Stimulated activated naive CD4-positive, alpha-beta T cell treated with Interleukin-2 at 50 U/mL for 16 hours (primary cell): ENCODE measurements at places on chromosomes 6 and 20.

GRCh38 chr20:52405417-52405816 is 213.8 kb upstream of the ZFP64 start:
- DNase-seq = no peak

DNA sequence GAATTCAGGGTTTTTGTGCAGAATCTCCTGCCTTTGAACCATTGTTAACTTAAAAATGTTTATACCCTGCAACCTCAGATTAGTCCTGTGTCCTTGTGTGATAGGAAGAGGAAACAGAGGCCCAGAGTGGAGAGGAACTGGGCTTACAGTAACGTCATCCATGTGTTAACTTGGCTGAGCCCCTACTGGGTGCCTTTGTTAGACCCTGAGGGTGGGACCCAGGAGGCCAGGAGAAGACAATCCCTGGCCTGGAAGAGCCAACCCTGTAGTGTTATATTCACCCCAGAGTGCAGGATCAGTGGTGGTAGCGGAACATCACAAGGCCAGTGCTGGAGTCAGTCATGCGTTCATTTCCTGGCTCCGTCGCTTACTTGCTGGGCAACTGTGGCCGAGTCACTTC is 10.6 kb downstream of the MYLK2 start:
- no peak for DNase-seq

- no peak for DNase-seq
Measured at GRCh38 chr6:34897130-34897529, 8.1 kb downstream of the ANKS1A start.

DNA sequence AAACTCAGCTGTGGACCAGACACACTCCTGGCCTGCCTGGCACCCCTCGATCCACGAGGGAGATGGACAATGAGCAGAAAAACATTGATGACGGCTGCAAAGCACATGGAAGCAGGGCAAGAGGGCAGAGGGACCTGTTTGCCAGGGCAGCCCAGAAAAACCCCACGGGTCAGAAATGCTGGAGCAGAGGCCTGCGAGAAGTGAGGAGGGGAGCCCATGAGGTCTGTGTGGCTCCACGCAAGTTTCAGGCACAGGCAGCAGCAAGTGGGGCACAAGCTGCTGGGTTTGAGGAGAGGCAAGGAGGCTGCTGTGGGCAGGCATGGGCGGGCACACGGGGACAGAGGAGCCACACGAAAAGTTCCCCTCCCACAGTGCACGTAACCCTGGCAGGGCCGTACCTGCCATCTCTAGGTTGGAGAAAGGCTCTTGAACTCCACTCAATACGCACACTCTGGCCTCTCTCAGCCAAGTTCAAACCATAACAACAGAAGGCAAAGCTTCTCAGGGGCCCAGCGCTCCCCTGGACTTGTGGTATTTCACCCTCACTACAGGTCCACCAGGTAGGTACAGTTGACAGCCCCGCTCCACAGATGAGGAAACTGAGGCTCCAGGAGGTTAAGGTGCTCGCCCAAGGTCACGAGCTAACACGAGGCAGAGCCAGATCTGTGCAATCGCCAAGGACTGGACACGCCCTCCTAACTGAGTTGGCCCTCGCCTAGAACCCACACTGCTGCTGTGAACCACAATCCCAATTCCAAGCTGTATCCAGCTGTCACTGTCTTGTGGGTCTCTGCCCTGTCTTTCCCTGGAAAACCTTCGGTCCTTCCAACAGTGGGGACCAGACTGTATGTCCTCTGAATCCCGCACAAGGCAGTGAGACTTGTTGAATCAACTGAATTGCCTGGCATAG is 108.2 kb downstream of the NOL4L start:
- DNase-seq = no peak

GRCh38 chr20:20456741-20457140 is 88.8 kb downstream of the INSM1 start:
- no peak for DNase-seq

DNA sequence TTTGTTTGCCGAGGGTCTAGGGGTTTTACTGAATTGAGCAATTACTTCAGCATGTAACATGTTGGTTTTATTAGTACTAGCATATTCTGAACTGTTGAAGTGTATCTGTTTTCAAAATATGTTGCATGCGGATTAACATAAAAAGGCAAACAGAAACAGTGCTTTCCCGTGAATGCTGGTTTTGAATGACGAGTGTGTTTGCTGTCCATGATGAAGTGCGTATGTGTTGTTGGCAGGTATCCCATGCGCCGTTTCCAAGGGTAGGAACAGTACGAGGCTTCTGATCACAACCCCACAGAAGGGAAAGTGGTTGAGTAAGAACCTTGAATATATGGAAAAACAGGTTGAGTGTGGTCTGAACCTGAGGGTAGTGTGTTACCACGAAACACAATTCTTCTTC is 232.9 kb downstream of the SAMD5 start:
- DNase-seq = no peak

GRCh38 chr20:49705358-49705757 is 8.3 kb downstream of the B4GALT5 start:
- no peak for DNase-seq

DNA sequence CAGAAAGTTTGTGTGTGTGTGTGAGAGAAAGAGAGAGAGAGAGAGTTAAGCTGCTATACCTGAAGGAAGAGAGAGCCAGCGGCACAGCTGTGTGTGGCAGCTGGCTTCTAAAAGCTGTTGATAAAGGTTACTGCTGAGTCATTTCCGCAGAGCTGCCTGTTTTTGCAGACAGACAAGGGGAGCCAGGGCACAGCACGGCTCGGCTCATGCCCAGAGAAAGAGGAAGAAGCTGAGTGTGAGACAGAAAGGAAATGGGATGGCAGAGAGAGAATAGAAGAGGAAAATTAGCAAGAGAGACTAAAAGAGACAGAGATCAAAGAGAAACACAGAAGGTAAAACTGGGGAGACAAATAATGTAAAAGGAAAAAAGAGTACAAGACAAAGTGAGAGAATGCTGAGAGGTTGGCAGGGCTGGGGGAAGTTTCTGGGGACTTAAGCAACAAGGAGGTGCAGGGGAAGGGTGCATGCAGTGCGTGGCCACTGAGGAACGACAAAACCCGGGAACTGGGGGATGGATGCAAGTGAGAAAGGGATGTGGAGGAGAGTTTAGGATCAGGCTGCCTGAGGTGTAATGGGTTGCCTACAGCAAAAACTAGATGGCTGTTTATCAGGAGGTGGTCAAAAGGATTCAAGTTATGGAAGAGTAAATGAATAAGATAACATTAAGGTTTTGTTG is 22.7 kb downstream of the HLA-A start:
- peak; percentile 73 for DNase-seq

- no peak for DNase-seq
Measured at GRCh38 chr6:87909849-87910248, 137.8 kb upstream of the SPACA1 start.

DNA sequence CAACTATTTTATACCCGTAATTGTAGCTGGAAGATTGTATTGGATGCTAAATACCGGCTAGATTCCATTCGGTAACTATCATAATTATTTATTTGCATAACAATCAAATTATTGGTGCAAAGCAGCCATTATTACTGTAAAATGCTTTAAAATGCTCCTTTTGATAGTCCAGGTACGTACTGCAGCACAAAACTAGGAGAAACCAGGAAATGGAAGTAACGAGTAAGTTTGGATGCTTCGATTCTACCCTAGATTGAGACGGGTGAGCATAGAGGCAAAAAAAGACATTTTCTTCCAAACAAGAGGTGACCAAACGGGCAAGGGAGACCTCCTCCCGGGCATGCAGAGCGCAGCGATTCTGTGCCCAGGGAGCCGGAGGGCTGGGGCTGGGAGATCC is 469 bp upstream of the XRN2 start:
- DNase-seq = no peak

DNA sequence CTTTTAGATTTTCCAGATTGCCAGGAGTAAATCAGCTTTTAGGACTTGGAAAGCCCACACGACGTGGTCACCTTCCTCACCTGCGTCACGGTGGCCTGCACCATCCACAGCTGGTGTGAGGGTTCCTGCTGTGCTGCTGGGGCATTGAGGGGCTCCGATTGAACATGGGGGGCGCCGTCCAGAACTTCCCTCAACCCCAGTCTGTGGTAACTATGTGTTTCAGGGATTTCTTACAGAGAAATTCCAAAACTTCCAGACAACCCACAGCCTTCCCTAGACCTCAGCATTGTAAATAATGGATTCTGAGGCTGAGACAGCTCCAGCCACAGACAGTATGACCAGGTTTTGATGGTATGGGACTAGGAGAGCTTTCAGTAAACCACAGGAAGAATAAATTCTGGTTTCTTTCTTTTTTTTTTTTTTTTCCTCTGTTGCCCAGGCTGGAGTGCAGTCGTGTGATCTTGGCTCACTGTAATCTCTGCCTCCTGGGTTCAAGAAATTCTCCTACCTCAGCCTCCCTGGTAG is 46.7 kb upstream of the IRF4 start:
- no peak for DNase-seq

GRCh38 chr20:56414842-56415765 is 3.0 kb downstream of the CASS4 start:
- DNase-seq = peak; percentile 72

GRCh38 chr6:11096109-11096508 is 2.5 kb downstream of the SMIM13 start:
- DNase-seq = peak; percentile 3

GRCh38 chr20:7161690-7162089 is 394.2 kb downstream of the BMP2 start:
- DNase-seq = no peak

GRCh38 chr20:39395478-39396291 is 433.5 kb downstream of the DHX35 start:
- DNase-seq = no peak
